ENCODE measurements at places on chromosomes 3 and 15.

- DNase-seq: peak; percentile 62
These were observed 45.7 kb downstream of the CHSY1 start for GRCh38 chr15:101206176-101206591.

GRCh38 chr3:169457807-169458697 lies 205.5 kb downstream of the MECOM start:
- DNase-seq: no peak

DNA sequence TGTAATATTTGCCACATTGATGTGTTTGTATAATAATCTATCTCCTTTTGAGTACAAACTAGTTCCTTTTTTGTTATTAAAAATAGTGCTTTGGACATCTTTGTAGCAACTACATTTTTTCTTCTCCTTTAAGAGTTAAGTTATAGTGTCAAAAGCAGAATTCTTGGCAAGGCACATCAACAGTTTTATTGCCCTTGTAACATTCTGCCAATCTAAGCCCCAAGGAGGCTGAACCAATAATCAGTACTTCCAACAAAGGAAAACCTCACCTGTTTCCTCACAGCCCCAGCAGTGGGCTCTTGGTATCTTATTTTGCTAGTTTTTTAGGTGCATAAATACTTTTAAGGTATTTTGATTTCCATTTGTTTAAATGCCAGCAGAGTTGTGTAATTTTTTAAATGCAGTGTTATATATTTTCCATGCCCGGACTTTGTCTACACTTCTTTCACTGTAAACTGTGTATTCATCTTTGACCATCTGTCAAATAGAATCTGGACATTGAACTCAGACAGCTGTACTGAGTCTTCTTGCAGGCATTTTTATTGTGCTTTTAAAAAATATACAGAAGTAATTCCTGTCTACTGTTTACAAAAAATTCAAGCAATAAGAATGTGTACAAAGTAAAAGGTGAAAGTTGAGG lies 101.0 kb downstream of the MYLK start:
- no peak for DNase-seq

- DNase-seq: no peak
These were observed 10.2 kb upstream of the CPOX start for GRCh38 chr3:98603580-98603979.

Measured in CD4-positive, alpha-beta T cell treated with Interleukin-12 subunit alpha and Interleukin-12 subunit beta, for 1 hour (primary cell).